ENCODE measurements at places on chromosomes 6 and 20.

- no peak for DNase-seq
Observed at GRCh38 chr20:10998476-10998875, 324.7 kb upstream of the JAG1 start.

- no peak for DNase-seq
Observed at GRCh38 chr6:79543886-79544285, 6.7 kb upstream of the LCA5 start.

DNA sequence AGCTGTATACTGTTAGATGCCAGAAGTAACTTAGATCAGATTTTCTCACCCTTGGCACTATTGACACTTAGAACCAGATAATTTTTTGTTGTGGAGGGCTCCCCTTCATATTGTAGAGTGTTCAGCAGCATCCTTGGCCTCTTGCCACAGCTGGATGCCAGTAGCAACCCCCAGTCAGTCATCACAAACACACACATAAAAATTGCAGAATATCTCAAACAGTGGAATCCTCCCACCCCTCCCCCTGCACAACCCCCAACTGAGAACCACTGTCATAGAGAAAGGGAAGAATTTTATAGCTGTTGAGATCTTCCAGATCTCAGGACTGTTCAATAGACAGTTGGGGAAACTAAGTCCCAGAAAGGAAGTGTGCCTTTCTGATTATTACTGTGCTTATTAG is 81.2 kb upstream of the VSTM2L start:
- DNase-seq: no peak

DNA sequence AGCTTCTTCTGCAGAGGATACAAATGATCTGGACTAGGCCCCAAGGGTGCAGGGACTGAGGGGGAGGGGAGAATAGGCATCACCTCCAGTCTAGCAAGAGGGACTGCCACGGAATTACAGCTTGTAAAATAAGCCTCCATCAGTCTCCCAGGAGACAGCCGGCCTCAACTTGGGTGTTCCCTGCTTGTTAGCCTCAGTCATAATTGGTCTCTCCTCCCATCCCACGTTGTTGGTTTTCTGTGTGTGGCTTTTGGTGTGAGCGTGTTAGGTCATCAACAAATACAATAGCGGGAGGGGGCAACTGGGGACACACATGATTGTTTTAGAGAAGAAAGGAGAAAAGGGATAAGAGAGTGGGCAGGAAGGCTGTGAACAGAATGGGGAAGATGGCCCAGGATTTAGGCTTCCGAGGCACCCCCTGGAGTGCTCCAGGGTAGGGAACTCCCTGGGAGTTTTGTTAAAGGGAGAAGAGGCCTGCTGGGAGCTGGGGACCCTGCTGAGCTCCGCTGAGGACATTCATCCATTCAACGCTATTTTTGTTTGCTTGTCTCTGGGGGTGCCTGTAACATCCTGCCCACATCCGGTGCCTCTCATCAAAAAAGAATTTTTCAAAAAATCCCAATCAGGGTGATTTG is 9.2 kb downstream of the FOXA2 start:
- no peak for DNase-seq

GRCh38 chr20:48694381-48694865 is 133.4 kb downstream of the PREX1 start:
- DNase-seq: no peak

DNA sequence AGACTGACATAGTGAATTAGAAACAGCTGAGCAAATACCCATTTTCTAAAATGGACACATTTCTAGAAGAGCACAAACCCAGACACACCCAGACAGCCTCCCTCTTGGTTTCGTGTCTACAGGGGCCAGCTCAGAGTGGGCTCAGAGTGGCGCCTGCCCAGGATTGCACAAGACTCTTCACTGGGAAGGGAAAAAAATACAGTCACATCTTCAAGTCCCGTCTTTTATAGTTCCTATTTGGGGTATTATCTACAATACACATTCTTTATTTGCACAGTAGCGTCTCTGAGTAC is 246.1 kb upstream of the AFDN start:
- no peak for DNase-seq

DNA sequence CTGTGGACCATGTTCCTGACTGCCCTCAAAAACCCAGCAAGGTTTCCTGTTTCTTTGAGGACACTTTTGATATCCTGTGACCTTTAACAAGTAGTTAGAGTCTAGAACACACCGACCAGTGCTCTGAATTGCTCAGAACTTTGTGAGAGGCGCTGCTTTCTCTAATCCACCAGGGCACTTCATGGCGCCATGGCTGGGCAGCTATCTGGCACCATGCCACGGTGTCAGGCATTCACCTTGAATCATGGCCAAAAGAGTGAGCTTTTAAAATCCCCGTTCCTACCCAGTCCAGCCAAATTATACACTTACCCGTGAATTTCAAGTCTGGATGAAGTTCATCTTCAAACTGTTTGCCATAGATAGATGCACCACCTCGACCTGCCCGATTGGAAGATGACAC is 17.0 kb upstream of the CPNE5 start:
- DNase-seq: no peak

DNA sequence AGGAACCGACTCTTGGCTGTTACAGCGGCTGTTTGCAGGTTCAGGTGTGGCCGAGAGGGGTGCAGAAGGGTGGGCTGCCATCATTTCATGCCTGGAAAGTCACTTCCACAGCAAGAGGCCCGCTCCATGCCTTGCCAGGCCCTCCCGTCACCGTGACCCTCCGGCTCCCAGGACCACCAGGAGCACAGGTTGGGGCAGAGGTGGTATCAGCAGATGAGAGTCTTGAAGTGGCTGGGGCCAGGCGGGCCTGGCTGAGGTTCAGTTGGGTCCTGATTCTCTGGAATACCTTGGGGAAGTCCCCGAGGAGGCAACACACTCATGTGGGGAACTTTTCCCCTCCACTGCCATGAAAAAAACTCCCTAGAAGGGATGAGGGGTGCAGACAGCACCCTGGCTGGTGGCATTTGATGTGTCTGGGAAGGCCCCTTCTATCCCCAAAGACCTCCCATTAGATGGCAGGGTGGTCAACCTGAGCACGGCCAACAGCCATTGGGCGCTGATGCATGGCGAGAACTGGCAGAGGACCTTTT is 34.2 kb upstream of the IRF4 start:
- DNase-seq: no peak

DNA sequence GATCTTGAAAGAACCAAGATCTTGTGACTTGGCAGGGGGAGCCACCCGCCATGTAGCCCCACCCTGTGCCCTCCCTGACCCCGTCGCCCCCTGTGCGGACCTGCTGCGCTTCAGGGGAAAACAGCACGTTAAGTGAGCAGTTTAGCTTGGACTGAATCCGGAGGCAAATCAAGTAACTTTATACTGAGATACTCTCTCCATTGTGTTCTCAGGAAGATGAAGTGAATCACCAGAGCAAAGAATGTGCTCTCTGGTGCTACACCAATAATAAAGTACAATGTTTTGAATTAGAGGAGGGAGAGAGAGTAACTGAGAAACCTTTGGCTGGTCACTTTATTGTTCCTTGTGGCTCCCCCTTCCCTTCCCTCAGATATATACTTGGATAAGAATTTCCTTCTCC is 83.4 kb downstream of the TXNDC5 start:
- no peak for DNase-seq

DNA sequence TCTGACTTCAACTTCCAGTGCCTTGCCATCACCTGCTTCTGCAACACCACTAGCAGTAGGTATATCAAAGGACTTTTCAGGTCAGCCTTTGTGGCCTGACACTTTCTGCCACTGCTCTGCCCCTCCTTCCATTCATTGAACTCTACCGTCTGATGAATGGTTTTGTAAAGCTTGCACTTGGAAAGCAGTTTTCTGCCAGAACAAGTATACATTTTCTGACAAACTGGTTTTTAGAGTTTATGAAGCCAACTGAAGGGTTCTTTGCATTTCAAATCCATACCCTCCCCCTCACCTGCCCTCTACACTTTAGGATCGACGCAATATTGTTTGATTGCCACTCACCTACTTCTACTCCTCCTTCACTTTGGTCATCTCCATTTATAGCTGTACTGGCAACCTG is 603.1 kb downstream of the HACE1 start:
- no peak for DNase-seq

DNA sequence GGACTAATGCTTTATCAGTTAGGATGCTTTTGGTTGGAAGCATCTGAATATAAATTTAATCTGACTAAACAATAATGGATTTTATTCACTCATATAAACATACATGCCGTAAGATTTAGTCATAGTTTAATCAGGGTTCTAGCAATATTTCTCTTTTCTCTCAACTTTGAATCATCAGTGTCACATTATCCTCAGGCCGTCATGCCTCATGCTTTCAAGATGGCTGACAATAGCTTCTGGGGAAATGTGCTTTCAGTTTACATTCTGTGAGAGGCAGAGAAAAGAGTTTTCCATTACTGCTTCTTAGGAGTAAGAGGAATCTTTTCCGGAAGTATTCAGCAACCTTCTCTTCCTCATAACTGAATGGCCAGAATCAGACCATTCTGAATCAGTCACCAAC is 162.2 kb downstream of the GJA1 start:
- peak; percentile 58 for DNase-seq

GRCh38 chr20:44073675-44074071 is 113.3 kb downstream of the JPH2 start:
- DNase-seq: no peak

DNA sequence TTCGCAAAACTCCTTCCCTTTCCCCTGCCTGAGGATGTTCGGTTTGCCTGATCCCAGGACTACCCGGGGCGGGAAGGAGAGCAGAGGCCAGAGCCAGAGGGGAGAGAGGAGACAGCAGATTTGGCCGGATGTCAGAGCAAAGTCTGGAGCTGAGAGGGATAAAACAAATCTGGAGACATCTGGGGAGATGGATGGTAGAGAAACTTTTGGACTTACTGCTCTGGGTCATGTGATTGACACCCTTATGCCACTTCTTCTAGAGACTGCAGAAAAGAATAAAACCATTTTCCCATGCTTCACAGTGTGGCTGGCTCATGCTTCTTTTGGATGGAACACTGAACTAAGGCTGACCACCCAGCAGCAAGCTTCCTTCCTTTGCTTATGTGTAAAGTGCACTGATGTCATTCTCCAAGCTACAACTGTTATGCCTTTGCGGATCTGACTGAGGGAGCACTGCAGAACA is 174.7 kb downstream of the FOXC1 start:
- no peak for DNase-seq

- no peak for DNase-seq
Observed at GRCh38 chr6:12221856-12222255, 68.3 kb upstream of the EDN1 start.

- DNase-seq: peak; percentile 66
Observed at GRCh38 chr20:2984956-2985661, 58.3 kb upstream of the GNRH2 start.

DNA sequence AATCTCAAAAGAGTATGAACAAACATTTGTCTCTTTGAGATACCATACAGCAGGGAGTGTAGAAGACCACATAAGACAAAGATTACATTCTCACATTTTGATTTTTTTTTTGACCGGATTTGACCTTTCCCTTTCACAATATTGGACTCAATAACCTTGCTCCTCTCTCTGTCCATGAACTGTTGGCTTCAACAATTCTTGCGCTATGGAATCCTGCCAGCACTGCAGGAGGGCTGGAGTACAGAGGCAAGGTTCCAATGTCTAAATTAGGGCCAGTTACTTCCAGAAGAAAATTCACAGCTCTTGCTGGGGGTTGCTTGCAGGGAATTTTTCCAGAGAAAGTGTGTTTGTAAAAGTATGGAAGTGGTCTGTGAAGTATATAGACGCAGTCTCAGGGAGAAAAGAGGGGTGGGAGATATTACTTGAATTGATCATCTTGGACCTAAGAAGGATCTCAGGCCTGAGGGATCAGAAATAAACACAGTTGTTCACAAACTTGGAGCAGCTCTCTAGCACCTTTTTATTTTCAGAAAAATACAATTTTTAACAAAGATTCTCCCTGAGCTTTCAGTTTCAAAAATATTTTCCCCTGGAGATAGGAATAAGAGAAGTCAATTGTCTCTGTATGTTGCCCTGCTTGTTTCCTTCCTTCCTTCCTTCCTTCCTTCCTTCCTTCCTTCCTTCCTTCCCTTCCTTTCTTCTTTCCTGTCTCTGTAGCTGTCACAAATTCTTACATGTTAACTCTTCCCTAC is 765.9 kb downstream of the BCKDHB start:
- DNase-seq: no peak

- DNase-seq: no peak
Observed at GRCh38 chr6:151451417-151451949, 443 bp downstream of the RMND1 start.

DNA sequence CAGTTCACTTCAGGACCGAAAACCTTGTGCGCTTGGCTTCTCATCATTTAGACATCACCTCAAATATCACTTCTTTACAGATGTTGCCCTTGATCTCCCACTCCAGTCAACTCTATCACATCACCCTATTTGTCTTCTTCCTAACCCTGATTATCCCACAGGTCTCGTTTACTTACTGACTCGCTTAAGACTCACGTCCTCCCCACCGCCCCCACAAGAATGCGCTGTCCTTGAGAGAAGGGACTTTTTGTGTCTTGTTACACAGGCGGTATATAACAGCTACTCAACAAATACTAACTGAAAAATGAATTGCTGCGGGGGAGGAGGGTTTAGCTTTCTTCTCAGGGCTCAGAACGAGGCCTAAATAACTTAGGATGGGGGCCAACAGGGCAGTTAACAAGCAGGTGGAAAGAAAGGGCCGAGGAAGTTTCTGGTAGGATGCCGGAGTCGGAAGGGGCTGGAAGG is 527 bp downstream of the TOMM34 start:
- DNase-seq: peak; percentile 67

DNA sequence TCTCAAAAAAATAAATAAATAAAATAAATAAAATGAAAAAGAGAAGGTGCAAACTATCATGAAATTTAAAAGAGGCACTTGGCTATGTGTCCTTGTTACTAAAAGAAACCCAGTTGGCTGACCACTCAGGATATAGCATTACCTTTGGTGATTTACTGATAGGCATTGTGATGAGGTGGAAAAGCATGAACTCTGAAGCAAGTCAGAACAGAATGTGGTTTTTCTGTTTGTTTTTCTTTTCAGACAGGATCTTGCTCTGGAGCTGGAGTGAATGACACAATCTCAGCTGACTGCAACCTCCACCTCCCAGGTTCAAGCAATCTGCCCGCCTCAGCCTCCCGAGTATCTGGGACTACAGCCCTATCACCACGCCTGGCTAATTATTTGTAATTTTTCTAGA is 31.9 kb downstream of the ZNF184 start:
- peak; percentile 6 for DNase-seq

DNA sequence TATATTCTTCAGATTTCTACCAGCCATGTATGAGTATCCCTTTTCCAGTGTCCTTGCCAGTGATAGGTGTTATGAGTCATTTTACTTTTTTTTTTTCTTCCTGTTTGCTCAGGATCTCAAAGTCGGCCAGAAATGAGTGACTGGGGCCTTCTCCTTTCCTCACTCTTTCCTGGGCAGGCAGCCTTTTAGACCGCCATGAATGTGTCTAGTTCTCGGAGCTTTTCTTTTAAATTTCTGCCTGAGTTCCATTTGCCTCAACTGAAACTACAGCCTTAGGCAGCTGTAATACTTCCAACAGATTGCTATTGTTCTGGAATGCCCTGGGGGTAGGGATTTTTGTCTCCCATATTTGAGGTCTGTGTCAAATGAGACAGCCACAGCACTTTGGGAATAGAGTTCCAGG is 83.7 kb downstream of the STXBP5 start:
- peak; percentile 62 for DNase-seq

GRCh38 chr6:32941214-32941768 is 463 bp upstream of the HLA-DMB start:
- no peak for DNase-seq

GRCh38 chr20:21693322-21693721 is 12.1 kb upstream of the PAX1 start:
- DNase-seq: no peak

Data from astrocyte (in vitro differentiated cells and primary cell).